ENCODE measurements at places on chromosomes 16 and 17.

DNA sequence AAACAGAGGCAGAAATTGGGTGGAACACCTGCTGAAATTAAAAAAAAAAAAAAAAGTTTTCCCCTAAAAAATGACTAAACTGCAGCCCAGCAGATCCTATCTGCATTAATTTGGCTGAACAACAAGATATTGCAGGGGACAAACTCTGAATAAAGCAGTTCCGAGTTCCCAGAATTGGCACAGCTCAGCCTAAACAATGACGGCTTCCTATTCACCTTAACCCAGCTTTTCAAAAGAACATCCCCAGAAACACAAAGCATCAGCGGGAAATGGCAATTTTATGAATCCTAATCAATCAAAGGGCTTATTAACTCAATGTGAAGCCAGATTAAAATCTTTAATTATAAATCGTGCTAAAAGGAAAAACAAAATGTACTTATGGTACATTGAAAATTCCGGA lies 497.8 kb upstream of the ZFHX3 start:
- DNase-seq = no peak

GRCh38 chr17:60602871-60603270 lies 2.9 kb downstream of the PPM1D start:
- DNase-seq = no peak

DNA sequence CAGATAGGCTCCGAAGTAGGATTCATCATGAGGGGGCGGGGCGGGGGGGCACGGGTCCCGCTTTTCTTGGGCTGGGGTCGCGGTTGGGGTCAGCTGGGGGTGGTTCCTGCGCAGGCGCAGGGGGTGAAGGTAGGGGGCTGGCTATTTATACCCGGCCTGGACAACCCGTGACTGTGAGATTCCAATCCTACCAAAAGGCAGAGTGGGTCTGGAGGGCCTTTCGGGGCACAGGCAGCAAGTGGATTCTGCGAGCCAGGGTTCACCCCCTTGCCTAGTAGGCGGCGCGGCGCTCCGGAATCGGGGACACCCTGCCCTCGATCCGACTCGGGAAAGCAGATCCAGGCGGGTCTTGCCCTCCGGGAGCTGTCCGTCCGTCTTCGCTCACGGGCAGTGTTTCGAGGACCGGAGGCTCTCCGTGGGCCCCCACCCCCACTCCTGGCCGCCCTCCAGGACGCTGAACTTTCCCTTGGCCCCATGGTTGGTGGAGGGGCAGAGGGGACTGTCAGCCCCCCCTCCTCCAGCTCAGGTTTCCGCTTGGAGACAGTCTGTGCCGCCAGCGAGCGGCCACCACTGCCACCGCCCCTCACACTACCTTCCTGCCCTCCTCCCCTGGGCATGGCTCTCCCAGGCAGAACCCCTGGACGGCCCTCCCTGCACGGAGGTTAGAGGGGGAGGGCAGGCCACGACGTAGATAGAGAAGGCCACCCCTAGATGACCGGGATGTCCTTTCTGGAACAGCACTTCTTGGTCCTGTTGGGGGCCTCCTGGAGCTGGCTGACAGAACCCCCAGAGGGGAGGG lies 634 bp downstream of the SLC2A4 start:
- DNase-seq = no peak

DNA sequence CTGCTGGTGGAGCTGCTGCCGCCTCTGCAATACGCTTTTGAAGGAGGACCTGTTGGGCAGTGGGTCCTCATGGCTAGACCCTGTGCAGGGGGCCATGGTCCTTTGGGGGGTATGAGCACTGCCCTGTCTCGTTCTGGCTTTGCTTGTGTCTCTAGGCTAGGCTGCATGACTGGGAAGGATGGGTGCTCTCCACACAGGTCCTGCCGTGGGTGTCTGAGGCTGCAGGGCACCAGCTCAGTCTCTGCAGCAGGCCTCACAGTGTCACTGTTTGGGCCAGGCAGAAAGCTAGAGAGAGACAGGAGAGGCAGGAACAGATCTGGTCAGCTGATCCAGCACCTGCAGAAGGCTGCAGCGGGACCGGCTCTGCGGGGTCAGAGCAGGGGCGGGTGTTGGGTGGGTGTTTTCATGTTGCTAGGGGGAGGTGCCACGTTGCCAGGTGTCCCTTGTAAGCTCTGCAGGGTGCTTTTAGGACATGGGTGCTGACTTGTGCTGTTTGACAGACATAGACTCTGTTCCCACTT lies 111.4 kb downstream of the SNX29 start:
- no peak for DNase-seq

DNA sequence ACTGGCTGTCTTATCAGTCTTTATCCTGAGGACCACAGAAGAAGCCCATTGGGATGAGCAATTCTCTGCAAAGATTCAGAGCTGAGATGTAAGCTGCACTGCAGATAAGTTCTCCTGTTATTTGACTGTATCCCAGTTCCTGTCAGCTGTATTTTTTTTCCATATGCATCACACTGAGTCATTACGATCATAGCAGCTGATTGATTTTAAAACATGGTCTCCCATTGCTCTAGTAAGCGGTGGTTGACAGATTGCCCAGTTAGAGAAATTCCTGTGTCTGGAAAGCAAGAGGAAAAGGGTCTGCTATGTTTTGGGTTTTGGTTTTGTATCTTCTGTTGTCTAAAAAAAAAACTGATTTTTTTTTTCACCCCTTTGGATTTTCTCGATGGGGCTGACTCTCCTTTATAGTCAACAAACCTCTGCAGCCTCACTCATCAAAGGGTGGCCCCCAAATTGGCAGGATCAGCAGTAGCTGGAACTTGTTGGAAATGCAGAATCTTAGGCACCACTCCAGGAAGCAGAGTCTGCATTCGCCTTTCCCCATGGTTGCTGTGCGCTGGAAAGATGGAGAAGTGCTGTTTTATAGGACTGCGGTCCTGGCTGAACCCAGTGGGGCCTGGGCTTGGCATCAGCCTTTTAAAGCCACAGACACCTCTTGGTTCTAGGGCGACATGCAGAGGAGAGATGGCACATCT lies 220.1 kb upstream of the MPHOSPH6 start:
- DNase-seq = no peak

- no peak for DNase-seq
Measured at GRCh38 chr16:56941092-56941491, 9.2 kb downstream of the HERPUD1 start.

- DNase-seq = no peak
Measured at GRCh38 chr17:72602517-72603419, 481.9 kb downstream of the SOX9 start.

DNA sequence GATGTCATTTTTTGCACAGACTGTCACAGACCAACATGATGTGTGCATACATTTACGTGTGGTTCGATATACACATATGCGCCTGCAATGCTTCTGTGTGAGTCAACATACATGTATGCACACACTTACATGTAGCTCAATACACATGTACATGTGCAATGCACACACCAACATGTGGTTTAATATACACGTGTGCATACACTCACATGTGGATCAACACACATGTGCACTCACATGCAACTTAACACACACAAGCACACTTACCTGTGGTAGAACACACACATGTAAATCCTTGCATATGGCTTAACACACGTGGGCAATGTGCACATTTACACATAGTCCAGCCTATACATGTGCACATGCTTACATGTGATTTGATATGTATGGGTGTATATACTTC lies 97.5 kb downstream of the CYLD start:
- no peak for DNase-seq

- DNase-seq = no peak
Measured at GRCh38 chr17:72005332-72006163, 115.3 kb upstream of the SOX9 start.

DNA sequence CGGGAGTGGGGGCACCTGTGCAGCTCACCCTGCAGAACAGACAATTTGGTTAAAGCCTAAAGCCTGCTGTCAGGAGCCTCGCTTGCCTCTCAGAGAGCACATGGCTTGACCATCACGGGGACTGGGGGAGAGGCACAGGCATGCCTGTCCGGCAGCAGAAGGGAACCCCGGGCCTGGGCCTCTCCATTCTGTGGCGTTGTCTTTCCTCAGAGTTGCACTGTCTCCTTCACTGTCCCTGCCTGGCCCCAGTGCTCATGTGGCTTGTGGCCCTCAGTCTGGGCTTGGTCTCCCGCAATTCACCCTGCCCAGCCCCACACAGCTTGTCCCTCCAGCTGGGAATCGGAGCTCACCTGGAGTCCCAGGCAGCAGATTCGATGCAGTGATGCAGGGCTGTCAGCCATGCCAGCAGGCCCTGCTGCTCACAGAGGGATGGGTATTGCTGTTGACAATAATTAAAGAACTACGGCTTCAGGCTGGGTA lies 189.9 kb downstream of the SEC14L1 start:
- no peak for DNase-seq

GRCh38 chr16:79215289-79215688 lies 385.2 kb downstream of the MAF start:
- DNase-seq = no peak

DNA sequence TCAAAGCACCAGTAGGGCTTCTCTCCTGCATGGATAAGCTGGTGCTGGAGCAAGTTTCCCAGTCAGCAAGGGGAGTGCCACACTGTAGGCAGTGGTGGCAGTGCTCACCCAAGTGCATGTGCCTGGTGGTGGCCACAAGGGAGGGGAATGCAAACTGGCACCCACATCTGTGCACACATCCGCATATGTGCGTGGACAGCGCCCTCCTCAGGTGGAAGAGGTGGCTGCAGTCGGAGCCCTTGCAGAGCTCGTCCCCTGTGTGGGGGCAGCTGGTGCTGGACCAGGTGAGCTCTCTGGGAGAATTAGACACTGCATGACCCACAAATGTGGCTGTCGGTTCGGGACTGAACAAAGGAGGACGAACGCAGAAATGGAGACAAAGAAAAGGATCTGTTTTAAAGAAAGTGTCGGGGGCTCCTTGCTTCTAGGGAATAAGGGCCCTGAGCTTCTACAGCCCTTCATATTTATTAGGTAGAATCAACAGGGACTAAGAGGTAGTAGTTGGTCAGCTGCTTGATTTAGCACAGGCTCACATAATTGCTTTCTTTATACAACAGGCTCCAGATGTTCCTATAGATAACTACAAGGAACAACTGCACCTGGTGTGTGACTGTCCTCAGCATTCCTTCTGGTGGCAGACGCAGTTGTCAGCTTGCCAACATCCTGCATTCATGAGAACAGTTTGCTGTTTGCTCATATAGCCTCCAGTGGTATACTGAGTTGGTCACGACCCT lies 5.3 kb upstream of the ZNF689 start:
- peak; percentile 80 for DNase-seq

GRCh38 chr17:73317513-73318426 lies 6.0 kb upstream of the CDC42EP4 start:
- DNase-seq = no peak

GRCh38 chr17:40936437-40936971 lies 942 bp downstream of the KRT23 start:
- DNase-seq = no peak

GRCh38 chr17:79412110-79412509 lies 198.7 kb downstream of the RBFOX3 start:
- DNase-seq = no peak

GRCh38 chr16:15854906-15855703 lies 1.7 kb downstream of the MYH11 start:
- no peak for DNase-seq

DNA sequence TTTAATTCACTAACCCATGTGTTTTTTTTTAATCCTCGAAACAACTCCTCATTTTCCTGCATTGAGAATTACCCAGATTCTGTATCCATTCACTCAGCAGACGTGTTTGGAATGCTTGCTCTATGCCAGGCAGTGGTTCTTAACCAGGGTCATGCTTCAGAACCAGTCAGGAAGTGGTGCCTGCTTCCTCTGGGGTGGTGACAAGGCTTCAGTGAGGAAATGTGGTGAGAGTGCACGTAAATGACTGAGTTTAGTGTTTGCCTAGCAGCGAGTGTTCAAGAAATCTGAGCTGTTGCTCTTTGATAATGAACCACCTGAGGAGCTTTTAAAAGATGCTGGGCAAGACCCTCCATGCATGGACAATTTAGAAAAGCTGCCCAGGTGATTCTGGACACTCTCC lies 9.9 kb downstream of the ZFP90 start:
- no peak for DNase-seq

DNA sequence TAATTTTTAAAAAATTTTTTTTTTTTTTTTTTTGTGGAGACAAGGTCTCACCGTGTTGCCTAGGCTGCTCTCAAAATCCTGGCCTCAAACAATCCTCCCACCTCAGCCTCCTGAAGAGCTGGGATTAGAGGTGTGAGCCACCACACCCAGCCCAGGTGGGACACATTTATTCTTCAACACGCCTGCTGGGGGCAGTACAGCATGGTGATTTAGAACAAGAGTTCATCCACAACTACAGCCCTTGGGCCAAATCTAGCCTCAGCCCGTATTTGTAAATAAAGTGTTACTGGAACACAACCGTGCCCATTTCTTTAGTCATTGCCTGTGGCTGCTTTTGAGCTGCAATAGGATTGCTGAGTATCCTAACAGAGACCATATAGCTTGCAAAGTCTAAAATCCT lies 92.8 kb downstream of the KATNIP start:
- no peak for DNase-seq

DNA sequence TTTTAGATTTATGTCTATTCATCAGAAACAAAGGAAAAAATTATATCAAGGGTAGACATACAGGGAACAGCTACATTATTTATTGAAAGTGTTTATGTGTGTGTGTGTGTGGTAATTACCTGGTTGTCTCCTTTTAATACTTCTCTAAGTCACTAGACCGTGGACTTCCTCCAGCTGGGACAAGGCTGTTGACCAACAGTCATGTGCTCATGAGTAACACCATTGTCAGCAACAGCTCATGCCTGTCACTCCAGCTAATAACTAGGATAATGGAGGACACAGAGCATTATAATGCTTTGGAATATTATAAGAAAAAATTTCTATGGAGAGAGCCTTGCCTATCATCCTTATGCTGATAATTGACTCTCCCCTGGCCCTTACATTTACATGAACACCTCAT lies 125.3 kb upstream of the SALL1 start:
- no peak for DNase-seq

GRCh38 chr16:88591577-88592021 lies 21.4 kb downstream of the ZC3H18 start:
- DNase-seq = peak; percentile 57

DNA sequence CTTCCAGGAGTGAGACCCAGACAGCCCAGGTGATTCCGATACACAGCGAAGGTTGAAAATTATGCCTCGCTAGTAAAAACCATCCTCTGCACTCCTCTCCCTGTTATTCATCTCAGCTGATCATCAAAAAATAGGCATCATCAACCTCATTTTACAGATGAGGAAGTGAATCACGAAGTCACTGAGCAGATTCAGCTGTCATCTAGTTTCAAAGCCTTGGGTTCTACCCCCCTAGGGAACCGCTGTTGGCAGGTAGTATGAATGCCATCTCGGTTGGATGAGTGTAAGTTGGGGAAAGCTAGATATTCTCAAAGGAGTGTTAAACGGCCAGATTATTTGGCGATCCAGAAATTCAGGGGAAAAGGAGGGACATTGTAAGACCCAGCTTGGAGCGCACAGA lies 2.0 kb downstream of the CRYM start:
- DNase-seq = no peak

GRCh38 chr17:9729034-9729650 lies 62.2 kb downstream of the DHRS7C start:
- DNase-seq = peak; percentile 58

Measured in activated CD4-positive, alpha-beta T cell treated with anti-CD3 and anti-CD28 coated beads, Interleukin-2, Interleukin-4, amounts not matched to agents 100 ng/mL and 50 ng/mL, durations not matched to agents 16 hours and 8 hours (primary cell).